ENCODE measurements at places on chromosomes 6 and 20.

DNA sequence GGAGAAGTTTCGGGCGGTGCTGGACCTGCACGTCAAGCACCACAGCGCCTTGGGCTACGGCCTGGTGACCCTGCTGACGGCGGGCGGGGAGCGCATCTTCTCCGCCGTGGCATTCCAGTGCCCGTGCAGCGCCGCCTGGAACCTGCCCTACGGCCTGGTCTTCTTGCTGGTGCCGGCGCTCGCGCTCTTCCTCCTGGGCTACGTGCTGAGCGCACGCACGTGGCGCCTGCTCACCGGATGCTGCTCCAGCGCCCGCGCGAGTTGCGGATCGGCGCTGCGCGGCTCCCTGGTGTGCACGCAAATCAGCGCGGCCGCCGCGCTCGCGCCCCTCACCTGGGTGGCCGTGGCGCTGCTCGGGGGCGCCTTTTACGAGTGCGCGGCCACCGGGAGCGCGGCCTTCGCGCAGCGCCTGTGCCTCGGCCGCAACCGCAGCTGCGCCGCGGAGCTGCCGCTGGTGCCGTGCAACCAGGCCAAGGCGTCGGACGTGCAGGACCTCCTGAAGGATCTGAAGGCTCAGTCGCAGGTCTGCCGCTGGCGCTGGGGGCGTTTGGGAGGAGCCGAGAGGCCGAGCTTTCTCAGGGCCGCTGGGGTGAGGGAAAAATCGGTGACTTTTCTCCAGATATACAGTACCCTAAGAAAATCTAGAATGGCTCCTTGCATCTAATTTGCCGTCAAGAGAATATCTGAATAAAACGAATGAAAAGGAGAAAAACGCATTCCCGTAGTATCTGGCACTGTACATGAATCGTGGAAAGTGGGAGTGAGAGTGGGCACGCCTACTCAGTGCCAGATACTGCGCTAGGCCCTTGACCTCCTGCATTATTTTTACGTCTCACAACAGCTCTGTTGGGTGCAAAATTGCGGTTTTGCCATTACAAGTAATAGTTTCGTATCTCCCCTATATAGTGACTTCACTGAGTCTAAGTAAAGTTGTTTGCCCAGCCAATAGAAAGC is 1.0 kb downstream of the CALHM6 start:
- DNase-seq: peak; percentile 31

GRCh38 chr6:111994791-111995190 is 59.1 kb upstream of the CCN6 start:
- no peak for DNase-seq

DNA sequence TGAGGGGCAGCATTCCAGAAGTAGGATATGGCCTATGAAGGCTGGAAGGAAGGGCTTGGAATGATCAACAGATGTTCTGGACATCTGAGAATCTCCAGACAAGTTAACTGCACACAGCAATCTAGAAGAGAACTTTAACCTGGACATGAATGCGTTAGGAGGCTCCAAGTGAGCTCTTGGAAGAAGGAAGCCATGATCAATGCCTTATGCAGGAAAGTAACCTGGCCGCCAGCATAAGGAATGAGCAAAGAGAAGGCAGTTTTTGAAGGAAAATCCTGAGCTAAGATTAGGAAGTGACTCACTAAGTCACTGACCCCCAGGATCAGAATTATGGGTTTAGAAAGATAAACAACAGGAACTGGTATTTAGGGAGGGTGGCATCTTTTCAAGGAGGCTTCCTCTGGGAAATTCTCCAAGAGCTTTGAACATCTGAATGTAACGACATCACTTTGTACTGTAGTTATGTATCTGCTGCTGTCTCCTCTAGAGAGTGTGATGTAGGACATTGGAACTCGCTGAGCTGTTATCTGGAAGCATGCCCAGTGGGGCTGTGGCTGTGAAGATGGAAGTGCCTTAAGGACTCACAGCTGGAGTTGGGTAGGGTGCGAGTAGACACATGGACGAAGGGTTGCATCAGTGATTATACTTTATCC is 236.8 kb downstream of the PACRG start:
- no peak for DNase-seq

- peak; percentile 80 for DNase-seq
Observed at GRCh38 chr20:36861875-36862801, 13.8 kb upstream of the TLDC2 start.

DNA sequence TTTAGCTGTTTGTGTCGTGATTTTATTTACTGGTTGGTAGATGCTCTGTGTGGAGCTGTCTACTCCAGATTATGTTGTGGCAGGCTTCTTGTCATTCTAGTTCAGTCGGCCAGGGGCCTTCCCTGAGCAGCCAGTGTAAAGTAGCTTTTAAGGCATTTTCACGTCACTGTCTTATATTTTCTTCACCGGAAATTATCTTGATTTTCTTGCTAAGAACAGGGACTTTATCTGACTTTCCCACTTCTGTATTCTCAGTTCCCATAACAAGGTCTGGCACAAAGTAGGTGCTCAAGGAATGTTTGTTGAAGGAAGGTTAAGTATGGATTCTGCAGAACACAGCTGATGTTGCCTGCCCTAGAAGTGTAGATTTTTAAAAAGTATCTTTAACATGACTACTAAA is 868 bp downstream of the LTV1 start:
- no peak for DNase-seq

- no peak for DNase-seq
Observed at GRCh38 chr20:38818113-38819065, 12.9 kb downstream of the PPP1R16B start.

DNA sequence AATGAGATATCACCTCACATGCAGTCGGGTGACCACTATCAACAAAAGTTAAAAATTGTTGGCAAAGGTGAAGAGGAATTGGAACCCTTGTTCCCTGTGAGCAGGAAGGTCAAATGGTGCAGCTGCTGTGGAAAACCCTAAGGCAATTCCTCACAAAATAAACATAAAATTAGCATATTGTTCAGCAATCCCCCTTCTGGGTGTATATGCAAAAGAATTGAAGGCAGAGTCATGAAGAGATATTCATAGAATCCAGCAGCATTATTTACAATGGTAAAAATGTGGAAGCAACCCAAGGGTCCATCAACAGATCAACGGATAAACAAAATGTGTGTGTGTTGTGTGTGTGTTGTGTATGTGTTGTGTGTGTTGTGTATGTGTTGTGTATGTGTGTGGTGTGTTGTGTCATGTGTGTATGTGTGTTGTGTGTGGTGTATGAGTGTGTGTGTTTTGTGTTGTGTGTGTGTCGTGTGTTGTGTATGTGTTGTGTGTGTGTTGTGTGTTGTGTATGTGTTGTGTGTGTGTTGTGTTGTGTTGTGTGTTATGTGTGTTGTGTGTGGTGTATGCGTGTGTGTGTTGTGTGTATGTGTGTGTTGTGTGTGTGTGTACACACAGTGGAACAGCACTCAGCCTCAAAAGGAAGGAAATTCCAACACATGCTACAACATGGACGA is 245.1 kb downstream of the ERMARD start:
- no peak for DNase-seq

GRCh38 chr6:31538805-31539400 is 2.9 kb downstream of the DDX39B start:
- no peak for DNase-seq

- DNase-seq: no peak
Observed at GRCh38 chr20:48096212-48096875, 311.1 kb upstream of the SULF2 start.

GRCh38 chr6:82040405-82041221 is 206.9 kb downstream of the IBTK start:
- no peak for DNase-seq

GRCh38 chr20:7090811-7091210 is 323.3 kb downstream of the BMP2 start:
- no peak for DNase-seq

DNA sequence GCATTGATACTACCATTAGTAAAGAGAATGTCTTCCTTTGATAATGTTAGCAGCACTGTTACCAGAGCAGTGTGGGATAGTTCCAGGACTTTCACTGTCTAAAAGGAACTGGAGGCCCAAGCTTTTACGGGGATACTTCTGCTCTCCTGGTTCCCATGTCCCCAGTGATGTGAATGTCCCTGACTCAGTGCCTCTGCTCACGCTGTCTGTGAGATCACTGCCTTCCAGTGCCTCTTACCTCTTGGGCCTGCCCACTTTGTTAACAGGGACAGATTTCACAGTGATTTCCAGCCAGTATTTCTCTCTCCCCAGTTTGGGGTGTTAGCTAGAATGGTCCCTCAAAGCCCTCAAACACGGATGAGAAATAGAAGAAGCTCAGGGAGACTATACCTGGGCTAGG is 14.4 kb downstream of the PTPRA start:
- DNase-seq: no peak

- DNase-seq: no peak
Observed at GRCh38 chr6:147176795-147177194, 27.4 kb upstream of the STXBP5 start.

GRCh38 chr6:168345896-168346754 is 26.5 kb upstream of the DACT2 start:
- no peak for DNase-seq

DNA sequence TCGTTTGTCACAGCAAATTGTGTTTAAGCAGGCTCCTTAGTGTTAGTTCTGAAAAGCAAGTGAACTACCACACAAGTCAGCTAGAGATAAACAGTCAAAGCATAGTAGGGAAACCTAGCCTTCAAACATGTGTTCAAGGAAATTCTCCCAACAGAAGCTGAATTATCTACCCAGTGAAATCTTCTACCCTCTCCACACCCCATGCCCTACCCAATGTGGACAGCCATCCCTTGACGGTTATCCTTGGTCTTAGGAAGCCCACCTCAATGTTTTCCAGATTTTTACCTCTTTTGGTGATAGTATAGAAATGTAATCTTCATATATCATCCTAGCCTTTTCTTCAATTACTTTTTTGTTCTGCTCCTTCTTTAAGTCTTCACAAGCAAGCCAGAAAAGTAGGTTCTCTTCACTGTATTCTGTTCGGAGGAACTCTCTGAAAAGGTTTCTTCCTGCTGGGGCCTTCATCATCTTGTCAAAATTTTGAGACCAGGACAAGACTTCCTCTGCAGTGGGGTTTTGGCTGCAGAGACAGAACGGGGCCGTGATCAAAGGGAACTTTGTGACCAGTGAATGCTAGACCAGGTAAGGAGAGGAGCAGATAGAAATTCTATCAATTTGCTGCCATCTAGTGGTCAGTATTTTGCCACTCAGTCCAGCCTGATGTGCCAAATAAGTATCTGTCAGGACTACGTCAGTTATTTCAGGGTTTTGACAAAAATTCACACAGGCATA is 21.6 kb upstream of the MTRF1L start:
- DNase-seq: no peak

GRCh38 chr20:56630086-56630493 is 984 bp downstream of the TFAP2C start:
- peak; percentile 94 for DNase-seq

GRCh38 chr6:7171119-7171518 is 63.4 kb downstream of the RREB1 start:
- no peak for DNase-seq

- DNase-seq: no peak
Observed at GRCh38 chr20:57628047-57628961, 8.1 kb upstream of the ZBP1 start.

DNA sequence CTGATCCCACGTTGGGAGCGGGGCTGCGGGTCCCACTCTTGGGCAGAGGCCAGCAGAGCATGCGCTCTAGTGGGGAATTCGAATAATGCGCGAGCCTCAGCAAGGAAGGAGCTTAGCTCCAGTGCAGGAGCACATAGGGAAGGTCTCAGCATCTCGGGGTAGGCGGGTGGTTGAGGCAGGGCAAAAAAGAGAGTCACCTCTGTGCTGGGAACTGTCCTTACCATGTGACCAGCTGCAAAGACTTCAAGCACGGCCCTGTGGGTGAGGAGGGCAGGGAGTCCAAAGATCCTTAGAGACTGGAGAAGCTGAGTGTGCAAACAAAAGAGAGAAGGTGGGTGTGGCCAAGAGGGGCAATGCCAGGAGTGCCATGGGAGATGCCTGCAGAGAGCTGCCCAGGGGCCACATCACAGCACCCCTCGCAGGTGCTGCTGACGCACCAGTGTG is 79.2 kb upstream of the CD93 start:
- no peak for DNase-seq

GRCh38 chr6:169545982-169546381 is 155.8 kb downstream of the WDR27 start:
- no peak for DNase-seq

GRCh38 chr6:21441386-21441785 is 152.2 kb upstream of the SOX4 start:
- DNase-seq: no peak

- no peak for DNase-seq
Observed at GRCh38 chr6:142235791-142236190, 66.0 kb upstream of the ADGRG6 start.

DNA sequence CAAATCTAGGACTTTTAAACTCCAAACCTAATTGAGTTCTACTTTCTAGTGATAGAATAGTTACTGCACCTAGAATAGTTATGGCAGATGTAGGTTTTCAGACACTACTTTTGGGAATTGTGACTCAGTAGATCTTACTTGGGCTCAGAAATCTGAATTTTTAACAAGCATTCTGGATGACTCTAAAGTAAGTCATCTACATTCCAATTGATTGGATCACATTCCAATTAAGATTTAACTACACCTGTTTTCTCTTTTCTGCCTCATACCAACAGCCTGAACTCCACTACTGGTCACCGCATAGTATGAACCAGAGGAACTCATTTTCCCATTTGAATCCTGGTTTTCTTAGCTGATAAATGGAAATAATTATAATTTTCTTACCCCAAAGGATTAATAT is 49.5 kb upstream of the TFAP2D start:
- DNase-seq: no peak

DNA sequence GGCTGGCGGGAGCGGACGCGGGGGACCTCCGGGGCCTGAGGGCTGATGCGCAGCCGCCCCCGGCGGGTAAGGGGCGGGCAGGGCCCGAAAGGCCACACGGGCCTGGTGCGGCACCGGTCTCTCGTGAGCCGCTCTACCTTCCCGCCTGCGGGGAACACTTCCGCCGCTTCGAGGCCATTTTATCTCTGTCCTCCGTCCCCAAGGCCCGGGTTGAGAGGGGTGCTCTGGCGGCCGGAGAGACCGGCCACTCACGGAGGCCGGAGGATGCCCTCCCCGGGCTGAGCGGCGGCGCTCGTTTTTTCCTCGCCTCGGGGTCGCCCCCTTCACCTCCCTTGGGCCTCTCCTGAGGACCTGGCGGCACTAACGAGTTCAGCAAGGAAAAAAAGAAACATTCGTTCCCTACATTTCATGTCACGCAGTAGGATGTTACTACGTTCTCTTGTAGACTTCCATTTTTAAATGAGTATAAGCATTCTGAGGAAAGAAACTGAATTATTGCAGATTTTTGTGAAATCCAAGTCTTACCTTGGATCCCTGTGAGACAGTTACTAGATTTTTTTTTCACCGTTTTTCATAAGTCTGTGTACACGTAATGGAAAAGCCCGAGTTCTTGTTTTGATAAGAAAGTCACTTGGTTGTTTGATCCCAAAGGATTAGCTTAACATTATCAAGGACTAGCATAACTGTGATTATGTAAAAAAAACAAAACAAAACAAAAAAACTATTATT is 575 bp downstream of the WTAP start:
- no peak for DNase-seq

GRCh38 chr6:72534236-72534635 is 87.6 kb upstream of the KCNQ5 start:
- DNase-seq: no peak

- no peak for DNase-seq
Observed at GRCh38 chr6:157635388-157636244, 187.4 kb upstream of the SNX9 start.

- no peak for DNase-seq
Observed at GRCh38 chr6:41587131-41587879, 41.1 kb downstream of the FOXP4 start.

GRCh38 chr6:118933855-118934460 is 1.0 kb downstream of the MCM9 start:
- no peak for DNase-seq

GRCh38 chr20:17627101-17627955 is 54.7 kb downstream of the RRBP1 start:
- no peak for DNase-seq
